ENCODE measurements at places on chromosomes 5 and 9.

DNA sequence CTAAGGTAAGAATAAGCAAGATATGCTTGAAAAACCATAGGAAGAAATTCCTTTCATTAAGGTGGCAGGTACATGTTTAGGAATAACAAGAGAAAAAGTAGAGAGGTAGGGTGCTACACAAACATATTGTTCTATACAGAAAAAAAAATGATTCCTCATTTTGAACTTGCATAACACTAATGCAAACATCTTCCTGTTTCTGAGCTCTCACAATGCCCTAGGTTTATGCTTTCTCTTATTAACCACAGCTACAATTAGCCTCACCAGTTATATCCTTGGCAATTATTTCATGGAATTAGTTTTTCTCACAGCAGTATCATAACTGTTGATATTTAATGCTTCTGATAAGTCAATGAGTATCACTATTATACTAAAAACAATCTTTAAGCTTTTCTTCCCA lies 20.7 kb downstream of the CEMIP2 start:
- DNase-seq: no peak

- no peak for DNase-seq
Observed at GRCh38 chr5:98763001-98763630, 10.3 kb upstream of the RGMB start.

GRCh38 chr9:27393054-27393846 lies 96.3 kb upstream of the EQTN start:
- DNase-seq: no peak

DNA sequence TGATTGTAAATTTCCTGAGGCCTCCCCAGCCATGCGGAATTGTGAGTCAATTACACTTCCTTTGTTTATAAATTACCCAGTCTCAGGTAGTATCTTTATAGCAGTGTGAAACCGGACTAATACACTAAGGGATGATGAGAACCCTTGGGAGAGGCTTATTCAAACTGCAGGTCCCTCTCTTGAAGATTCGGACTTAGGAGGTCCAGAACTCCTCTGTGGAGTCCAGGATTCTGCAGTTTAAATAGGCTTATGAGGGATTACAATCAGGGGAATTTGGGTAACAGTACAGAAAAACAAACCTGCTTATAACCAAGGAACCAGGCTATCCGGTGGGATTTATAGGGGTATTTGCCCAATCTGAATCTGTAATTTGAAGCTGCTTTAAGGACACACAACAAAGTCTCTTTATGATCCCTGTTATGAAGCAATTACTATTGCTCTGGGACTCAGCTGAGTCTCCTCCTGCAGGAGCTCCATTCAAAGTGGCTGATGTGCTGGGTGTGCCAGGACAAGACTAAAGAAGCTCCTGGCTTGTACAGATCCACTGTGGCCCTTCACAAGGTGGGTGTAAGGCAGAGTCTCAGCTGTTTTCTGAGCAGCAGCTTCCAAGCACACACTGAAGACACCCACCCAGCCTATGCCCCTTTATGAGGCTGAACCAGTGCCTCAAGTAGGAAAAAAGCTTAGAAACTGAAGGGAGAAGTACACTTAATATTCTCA lies 41.8 kb upstream of the LHFPL2 start:
- no peak for DNase-seq

GRCh38 chr9:125681086-125681622 lies 25.9 kb downstream of the MAPKAP1 start:
- DNase-seq: no peak
